ENCODE measurements at places on chromosomes 1 and 21. TPM values are rescaled to one million over a fixed set of nuclear protein-coding genes. Genes with fewer than 3 reads are reported as not detected.

DNA sequence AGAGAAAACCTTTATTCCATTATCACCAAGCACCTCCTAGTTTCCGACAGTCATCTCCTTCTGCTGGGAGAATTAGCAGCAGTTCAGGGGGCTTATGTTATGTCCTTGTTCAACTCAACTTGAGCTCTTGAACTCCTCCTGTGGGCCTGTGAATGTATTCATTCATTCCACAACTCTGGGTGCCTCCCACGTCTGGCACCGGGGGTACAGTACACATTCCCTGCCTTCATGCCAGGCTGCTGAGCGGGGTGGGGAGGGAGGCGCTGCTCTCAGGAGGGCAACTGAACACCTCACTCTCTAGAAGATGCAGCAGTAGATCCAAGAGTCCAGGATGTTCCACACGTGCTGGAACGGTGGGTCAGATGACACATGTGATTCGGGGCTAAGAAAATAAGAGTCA, 4.3 kb upstream of the MX2 start:
- no peaks in the 10 kb centered on the region for H3K36me3 ChIP-seq
- H3K4me3 ChIP-seq, result no peak overlapping the region
- H3K4me1 ChIP-seq, result peaks cover 6% of the 10 kb centered on the region
- no peak overlapping the region for H3K27ac ChIP-seq
- no peaks in the 10 kb centered on the region for H3K27me3 ChIP-seq

Gene ALPL
- total RNA-seq, result 1.6 TPM

GRCh38 chr21:29320031-29320430, 21.3 kb downstream of the BACH1 start:
- no peaks in the 10 kb centered on the region for H3K4me1 ChIP-seq
- no peak overlapping the region for H3K27ac ChIP-seq
- no peak for DNase-seq
- no peaks in the 10 kb centered on the region for H3K36me3 ChIP-seq
- H3K4me3 ChIP-seq, result no peak overlapping the region

Gene SPRR2F
- total RNA-seq, result not detected

Gene FMN2
- 0.62 TPM for total RNA-seq

GRCh38 chr1:55520861-55521260, 305.7 kb upstream of the USP24 start:
- H3K27me3 ChIP-seq, result no peaks in the 10 kb centered on the region
- no peak for DNase-seq
- H3K4me1 ChIP-seq, result no peaks in the 10 kb centered on the region
- H3K4me3 ChIP-seq, result no peak overlapping the region

DNA sequence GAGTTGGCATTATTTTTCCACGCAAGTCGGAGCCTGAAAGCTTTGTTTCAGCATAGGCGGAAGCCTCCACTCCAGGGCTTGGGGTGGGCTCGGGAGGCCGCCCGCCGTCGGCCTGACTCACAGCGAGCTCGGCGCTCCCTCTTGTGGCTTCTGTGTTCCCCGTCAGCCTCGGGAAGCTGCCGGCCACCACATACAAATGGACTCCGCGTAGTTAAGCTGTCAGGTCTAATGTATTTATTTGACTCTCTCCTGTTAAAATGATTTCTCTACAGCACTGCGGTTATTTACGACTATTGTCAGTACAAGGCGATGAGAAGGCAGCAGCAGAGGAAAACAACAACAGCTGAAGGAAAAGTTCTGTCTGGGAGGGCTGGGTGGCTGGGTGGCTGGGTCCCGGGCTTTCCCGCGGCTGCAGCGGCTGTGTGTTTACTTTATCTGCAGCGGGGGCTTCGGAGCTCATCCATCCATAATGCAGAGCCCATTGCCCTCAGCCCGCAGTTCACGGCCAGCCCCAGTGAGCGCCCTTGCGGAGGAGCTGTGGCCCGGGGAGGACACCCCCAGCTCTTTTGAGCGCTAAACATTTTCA, 375.7 kb upstream of the CAMK1G start:
- H3K27ac ChIP-seq, result no peak overlapping the region
- DNase-seq, result peak; percentile 47
- H3K4me1 ChIP-seq, result peaks cover 4% of the 10 kb centered on the region
- H3K27me3 ChIP-seq, result peaks cover 3% of the 10 kb centered on the region
- H3K4me3 ChIP-seq, result no peak overlapping the region
- no peaks in the 10 kb centered on the region for H3K36me3 ChIP-seq

GRCh38 chr1:156123356-156124196, 9.1 kb downstream of the LMNA start:
- H3K4me3 ChIP-seq, result no peak overlapping the region
- DNase-seq, result peak; percentile 97
- no peaks in the 10 kb centered on the region for H3K36me3 ChIP-seq
- peaks cover 79% of the 10 kb centered on the region for H3K4me1 ChIP-seq

- no peak overlapping the region for H3K27ac ChIP-seq
- DNase-seq, result no peak
- H3K4me3 ChIP-seq, result no peak overlapping the region
- H3K27me3 ChIP-seq, result no peaks in the 10 kb centered on the region
- H3K36me3 ChIP-seq, result no peaks in the 10 kb centered on the region
These were observed 214.1 kb downstream of the NUF2 start for GRCh38 chr1:163535807-163536206.

DNA sequence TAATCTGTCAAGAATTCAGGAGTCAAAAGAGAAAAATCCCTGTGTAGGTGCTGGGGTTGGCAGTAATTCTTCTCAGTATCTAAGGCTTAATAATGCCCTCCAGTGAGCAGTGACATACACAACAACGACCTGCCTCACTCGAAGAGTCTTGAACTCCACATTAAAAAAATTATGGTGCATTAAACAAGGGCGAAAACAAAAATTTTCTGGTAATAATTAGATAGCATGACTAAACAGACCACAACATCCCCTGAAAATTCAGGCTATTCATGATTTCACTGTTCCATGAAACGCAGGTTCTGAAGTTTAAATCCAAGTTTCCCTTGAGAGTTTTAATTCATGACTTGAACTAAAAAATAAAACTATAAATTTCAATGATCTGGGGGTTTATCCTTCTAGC, 5.1 kb downstream of the SRSF4 start:
- H3K27ac ChIP-seq, result no peak overlapping the region
- no peaks in the 10 kb centered on the region for H3K36me3 ChIP-seq
- DNase-seq, result no peak
- H3K4me3 ChIP-seq, result no peak overlapping the region
- H3K27me3 ChIP-seq, result no peaks in the 10 kb centered on the region

GRCh38 chr1:89260042-89260441, 12.6 kb downstream of the GBP5 start:
- no peaks in the 10 kb centered on the region for H3K27me3 ChIP-seq
- H3K4me1 ChIP-seq, result no peaks in the 10 kb centered on the region
- H3K4me3 ChIP-seq, result no peak overlapping the region
- H3K27ac ChIP-seq, result no peak overlapping the region
- DNase-seq, result no peak

Gene ZSCAN20
- 5.0 TPM for total RNA-seq
